ENCODE measurements at places on chromosomes 3 and 15. TPM values are rescaled to one million over a fixed set of nuclear protein-coding genes. Genes with fewer than 3 reads are reported as not detected.

ISL2 gene
- total RNA-seq, result 1.7 TPM

ADGRG7 gene
- total RNA-seq, result not detected

CCDC80 gene
- 0.60 TPM for total RNA-seq

ARRDC4 gene
- total RNA-seq, result 6.5 TPM

FEZF2 gene
- 0.13 TPM for total RNA-seq

LRRK1 gene
- 0.18 TPM for total RNA-seq

GOLGA6L26 gene
- total RNA-seq, result not detected

CHRM5 gene
- total RNA-seq, result 0.76 TPM

SYNM gene
- 9.7 TPM for total RNA-seq

TBC1D23 gene
- 34.7 TPM for total RNA-seq

SOX2 gene
- 0.41 TPM for total RNA-seq

RASGRP1 gene
- total RNA-seq, result 4.0 TPM

MAP2K1 gene
- 25.2 TPM for total RNA-seq

ACAN gene
- total RNA-seq, result 1.1 TPM

KNG1 gene
- not detected for total RNA-seq

NR2E3 gene
- 1.3 TPM for total RNA-seq

AHSG gene
- not detected for total RNA-seq

CAPN3 gene
- 1.1 TPM for total RNA-seq

PTH1R gene
- total RNA-seq, result not detected

KCNAB1 gene
- total RNA-seq, result 2.8 TPM

CCDC54 gene
- 9.2 TPM for total RNA-seq

VWA5B2 gene
- 0.54 TPM for total RNA-seq

C3orf49 gene
- total RNA-seq, result 0.38 TPM

EFCC1 gene
- total RNA-seq, result 0.63 TPM

TNFAIP8L3 gene
- total RNA-seq, result 1.9 TPM

TMEM158 gene
- 3.8 TPM for total RNA-seq

STAB1 gene
- total RNA-seq, result 1.0 TPM

All from motor neuron (in vitro differentiated cells).